ENCODE measurements at places on chromosomes 1 and 21.

GRCh38 chr1:111937147-111937725, 52.2 kb downstream of the KCND3 start:
- DNase-seq = no peak

- no peak for DNase-seq
These were observed 1.1 kb downstream of the NENF start for GRCh38 chr1:212433577-212434462.

GRCh38 chr1:198481661-198482060, 58.8 kb downstream of the ATP6V1G3 start:
- DNase-seq = no peak

GRCh38 chr1:73623946-73624345, 574.0 kb downstream of the LRRIQ3 start:
- DNase-seq = no peak

Measured in putamen (tissue), 1 donor.